Forelimb muscle (tissue), 1 donor: ENCODE measurements at places on chromosomes 6 and 20. TPM values are rescaled to one million over a fixed set of nuclear protein-coding genes. Genes with fewer than 3 reads are reported as not detected.

Gene UBE2C
- polyA plus RNA-seq, result 27.1 TPM

Gene SLC26A8
- 0.22 TPM for polyA plus RNA-seq

Gene MATN4
- polyA plus RNA-seq, result 0.57 TPM

Gene ACTL10
- polyA plus RNA-seq, result 0.33 TPM

Gene PKIB
- 0.71 TPM for polyA plus RNA-seq

Gene ADGRF5
- polyA plus RNA-seq, result 21.1 TPM

Gene PSORS1C2
- not detected for polyA plus RNA-seq

Gene TTI1
- 16.8 TPM for polyA plus RNA-seq

Gene PGC
- not detected for polyA plus RNA-seq

Gene PNPLA1
- 0.06 TPM for polyA plus RNA-seq

Gene SAMD5
- 1.7 TPM for polyA plus RNA-seq

Gene MAP3K7
- polyA plus RNA-seq, result 35.3 TPM

Gene FLRT3
- 11.1 TPM for polyA plus RNA-seq

Gene ME1
- polyA plus RNA-seq, result 1.6 TPM

Gene BMP5
- 11.1 TPM for polyA plus RNA-seq

Gene TBX18
- polyA plus RNA-seq, result 16.8 TPM

Gene MOXD1
- 2.8 TPM for polyA plus RNA-seq

Gene C20orf204
- polyA plus RNA-seq, result 1.4 TPM

Gene NPEPL1
- 42.3 TPM for polyA plus RNA-seq

Gene CYP39A1
- 1.3 TPM for polyA plus RNA-seq

Gene DOK5
- polyA plus RNA-seq, result 29.0 TPM

Gene NCR2
- not detected for polyA plus RNA-seq

Gene PPP1R16B
- 4.8 TPM for polyA plus RNA-seq

Gene LINC00237
- polyA plus RNA-seq, result not detected

Gene TMEM170B
- 6.1 TPM for polyA plus RNA-seq

Gene JPH2
- 105 TPM for polyA plus RNA-seq

Gene RAB44
- 0.05 TPM for polyA plus RNA-seq

Gene CSE1L
- polyA plus RNA-seq, result 56.4 TPM
